ENCODE measurements at places on chromosomes 3 and 15. TPM values are rescaled to one million over a fixed set of nuclear protein-coding genes. Genes with fewer than 3 reads are reported as not detected.

DNA sequence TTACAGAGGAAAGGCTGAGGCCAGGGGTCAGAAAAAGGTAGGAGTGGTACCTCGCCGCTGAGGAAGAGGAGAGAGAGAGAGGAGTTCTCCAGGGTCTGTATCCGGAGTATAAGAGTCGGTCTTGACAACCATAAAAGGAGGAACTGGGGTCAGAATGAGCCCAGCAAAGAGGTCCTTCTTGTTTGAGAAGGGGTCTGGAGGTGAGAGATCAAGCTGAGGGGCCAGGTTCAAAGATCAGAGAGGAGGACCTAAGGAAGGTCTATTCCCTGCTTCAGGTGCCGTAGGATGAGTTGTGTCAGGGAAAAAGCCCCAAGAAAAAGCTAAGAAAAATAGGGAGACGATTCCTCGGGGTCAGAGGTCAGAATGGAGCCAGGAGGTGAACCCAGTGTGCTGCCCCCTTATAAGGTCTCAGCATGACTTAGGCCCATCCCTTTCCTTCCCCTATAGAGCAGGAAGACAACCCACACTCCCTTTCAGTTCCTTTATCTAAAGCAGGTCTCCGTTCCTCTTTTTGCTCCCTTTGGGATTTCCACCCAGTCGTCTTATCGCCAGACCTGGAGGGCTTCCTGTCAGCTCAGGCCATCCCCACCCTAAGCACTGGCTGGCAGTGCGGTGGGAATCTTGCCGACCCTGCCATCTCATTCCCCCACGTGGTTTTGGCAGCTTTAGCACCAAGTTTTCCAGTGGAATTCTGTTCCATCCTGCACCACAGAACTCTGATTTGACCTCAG, 651 bp downstream of the MTMR14 start:
- DNase-seq: no peak

DNA sequence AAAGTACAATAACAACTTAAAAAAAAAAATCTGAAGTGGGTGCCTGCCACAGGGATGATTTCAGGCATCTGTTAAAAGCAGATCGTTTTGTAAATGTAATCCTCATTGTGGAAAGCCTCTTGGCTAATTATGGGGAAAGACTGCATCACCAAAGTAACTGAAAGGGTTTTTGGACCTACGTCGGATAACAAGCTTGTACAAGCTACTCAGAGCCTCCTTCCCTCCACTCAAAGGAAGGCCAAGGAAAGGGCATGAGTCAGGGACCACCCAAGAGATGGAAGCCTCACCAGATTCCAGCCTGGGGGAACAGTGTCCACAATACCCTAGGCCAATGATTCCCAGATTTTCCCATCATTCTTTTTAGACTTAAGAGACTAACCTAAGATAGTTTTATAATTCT, 84.3 kb downstream of the ATP1B3 start:
- no peak for DNase-seq

- no peak for DNase-seq
Observed at GRCh38 chr3:62374341-62375218, 1.2 kb upstream of the FEZF2 start.

SNX4 gene
- 49.2 TPM for polyA plus RNA-seq

KBTBD13 gene
- not detected for polyA plus RNA-seq

Measured in sigmoid colon (tissue), 7 donors.